ENCODE measurements at places on chromosomes 7 and 10.

DNA sequence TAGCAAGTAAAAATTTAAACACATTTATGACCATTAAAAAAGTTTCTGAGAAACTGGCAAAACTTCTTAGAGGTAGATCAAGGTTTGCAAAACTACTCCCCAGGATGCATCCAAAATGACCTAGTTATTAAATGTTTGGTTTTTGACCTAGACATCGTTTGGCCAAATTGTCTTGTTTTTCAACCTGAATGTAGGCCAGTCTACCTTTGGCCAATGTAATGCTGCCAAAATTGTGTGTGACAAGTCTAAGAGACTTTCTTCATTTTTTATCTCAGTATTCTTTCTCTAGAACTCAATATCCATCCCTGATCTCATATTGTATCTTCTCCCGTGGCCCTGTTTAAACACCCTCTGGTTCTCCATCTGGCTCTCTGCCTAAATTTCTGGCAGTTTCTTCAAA lies 202.0 kb downstream of the CXCL12 start:
- no peak for DNase-seq

DNA sequence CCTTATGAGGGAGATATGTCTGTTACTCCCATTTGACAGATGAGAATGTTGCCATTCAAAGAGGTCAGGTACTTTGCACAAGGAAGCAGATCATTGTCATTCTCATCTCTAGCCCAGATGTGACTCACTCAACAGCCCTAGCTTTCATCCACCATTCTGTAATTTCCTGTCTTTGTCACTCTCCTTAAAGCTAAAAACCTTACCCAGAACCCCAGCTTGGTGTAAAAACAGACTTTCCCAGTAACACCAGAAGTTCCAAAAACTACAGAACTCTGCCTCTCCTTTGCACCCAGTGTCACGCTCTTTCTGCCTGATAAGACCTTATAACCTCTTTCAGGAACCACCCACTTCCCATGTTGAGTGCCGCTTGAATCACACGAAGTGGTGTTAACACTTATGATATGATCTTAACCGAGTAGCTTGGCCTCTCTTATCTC lies 89.1 kb upstream of the SP4 start:
- no peak for DNase-seq

GRCh38 chr7:112692333-112692732 lies 97.9 kb downstream of the TMEM168 start:
- no peak for DNase-seq

- peak; percentile 5 for DNase-seq
Measured at GRCh38 chr10:118851062-118852035, 96.6 kb upstream of the CACUL1 start.

GRCh38 chr10:21724687-21725367 lies 190.8 kb downstream of the MLLT10 start:
- peak; percentile 97 for DNase-seq
